ENCODE measurements at places on chromosomes 12 and 14.

DNA sequence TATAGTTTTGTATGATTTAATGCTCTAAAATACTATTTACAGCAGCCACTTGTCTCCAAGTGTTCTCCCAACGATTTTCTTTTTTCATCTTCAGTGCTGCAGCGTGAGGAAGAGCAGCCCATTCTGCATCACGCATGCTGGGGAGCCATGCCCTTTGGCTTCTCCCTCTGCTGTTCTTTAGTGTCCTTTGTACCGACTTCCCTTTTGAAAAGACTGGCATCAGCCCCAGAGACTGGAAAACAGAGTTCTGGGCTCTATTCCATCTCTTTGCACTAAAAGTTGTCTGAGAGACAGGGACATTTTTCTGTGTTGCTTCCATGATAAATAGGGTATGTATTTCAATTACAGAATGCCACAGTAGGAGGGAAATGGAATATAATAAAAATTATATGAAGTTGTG, 105.1 kb downstream of the RERG start:
- no peak for DNase-seq

DNA sequence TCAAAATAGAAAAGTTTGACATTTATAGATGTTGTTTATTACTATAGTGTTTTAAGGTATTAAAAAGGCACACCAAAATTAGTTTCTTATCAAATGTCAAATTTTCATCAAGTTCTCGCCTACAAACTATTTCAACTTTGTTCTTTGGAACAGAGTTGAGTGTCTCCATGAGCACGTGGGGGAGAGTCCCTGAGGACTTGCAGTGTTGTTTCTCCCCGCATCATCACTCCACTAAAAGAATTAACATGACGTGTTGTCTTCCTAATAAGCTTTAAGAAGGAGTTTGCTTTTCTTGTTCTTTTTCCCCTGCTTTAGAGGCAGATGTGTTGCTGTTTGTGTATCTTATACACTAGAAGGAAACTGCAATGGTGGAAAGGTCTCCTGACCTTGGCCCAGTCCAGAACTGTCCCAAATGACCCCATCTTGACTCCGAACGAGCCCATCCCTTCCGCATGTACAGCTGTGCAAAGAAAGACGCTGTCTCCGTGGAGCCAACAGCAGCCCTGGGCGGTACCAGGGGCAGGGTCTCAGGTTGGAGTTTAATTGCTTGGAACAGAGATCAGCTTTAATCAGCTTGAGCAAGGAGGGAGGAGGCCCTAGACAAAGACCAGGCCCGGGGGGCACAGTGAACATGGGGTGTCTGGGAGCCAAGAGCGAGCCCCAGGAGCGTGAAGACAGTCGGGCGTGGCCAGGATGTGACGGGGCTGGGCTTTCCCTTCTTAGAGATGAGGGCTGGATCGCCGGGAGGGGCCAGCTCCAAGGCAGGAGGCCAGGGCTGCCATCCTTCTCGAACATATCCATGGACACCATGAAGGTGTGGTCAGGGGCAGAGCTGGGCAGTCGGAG, 215.4 kb upstream of the RTL1 start:
- DNase-seq = no peak

DNA sequence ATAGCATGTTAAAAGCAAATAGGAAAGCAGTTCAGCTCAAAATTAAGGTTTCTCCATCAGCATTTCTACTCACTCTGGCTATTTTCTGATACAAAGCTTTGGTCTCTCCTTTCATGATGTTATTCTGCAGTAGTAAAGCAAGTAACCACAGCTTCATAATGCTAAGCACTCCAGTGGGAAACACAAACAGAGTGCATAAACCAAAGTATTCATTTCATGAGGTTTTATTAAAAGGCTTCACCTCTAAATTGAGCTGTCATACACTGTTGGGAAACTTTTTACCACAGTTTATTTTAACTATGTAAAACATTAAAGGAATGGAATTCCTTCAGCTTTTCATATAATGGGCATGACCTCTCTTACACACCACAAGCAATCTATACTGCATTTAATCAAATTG, 157.9 kb upstream of the LMO3 start:
- DNase-seq = no peak

- DNase-seq = no peak
Observed at GRCh38 chr12:44947163-44947562, 71.0 kb upstream of the NELL2 start.

GRCh38 chr14:59482541-59483331, 1.5 kb downstream of the L3HYPDH start:
- DNase-seq = no peak

GRCh38 chr12:84874125-84874824, 38.3 kb downstream of the SLC6A15 start:
- peak; percentile 31 for DNase-seq

GRCh38 chr12:108099073-108099472, 30.0 kb upstream of the WSCD2 start:
- no peak for DNase-seq

- no peak for DNase-seq
Observed at GRCh38 chr12:22285846-22286245, 48.7 kb downstream of the ST8SIA1 start.

DNA sequence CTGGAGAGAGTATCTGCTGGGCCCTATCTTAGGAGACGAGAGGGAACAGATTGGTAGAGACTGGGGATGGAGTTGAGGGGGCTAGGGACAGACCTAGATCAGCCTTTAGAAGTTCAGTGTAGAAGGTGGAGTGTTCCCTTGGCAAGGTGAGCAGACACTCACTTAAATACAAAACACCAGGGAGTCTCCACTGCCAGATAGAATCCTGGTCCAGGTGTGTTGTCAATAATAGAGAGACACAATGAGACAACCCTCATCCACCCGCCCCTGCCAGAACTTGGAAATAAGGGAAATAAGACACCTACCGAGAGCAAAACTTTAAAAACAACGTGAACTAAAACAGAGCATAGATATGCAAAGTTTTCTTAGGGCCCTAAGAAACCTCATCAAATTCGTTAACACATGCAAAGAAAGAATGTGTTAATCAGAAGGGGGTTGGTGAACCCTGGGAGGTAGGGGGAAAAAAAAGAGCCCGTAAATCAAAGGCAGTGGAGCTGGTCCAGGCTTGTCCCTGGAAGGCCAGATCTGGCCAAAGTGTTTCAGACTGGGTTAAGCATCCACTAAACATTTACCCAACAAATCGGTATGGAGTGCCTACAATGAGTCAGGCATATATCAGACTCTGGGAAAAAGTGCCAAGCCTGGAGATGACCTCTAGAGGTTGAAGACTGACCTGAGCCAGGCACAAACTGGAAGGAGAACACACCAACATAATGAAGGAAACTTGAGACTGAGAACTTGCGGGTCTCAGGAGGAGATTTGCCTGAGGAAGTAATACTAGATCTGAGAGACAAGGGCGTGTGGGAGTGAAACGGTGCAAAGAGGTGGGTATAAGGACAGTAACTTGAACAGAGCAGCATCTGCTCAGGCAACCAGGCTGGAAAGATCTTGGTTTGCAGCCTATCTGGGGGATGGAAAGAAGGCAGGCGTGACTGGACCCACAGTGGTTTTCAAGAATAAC, 37.0 kb upstream of the OTX2 start:
- DNase-seq = no peak

DNA sequence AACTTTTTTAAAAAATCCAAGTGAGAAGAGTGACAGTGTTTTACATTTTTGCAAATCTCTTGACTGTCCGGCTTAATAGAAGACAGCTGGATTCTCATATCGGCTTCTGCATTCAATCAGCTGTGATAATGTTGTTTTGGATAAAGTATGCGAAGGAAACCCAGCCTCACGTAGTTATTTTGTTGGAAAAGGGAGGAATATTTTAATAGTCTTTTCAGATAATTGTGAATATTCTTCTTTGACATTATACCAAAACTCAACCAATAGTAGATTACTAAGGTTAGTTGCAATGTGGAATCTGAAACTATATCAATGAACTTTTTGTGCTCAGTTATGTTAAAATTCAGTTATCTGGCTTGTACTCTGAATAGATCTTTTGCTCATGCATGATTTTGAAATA, 276.5 kb downstream of the ZFP36L1 start:
- DNase-seq = no peak

- no peak for DNase-seq
Observed at GRCh38 chr14:44767646-44768173, 194.0 kb downstream of the KLHL28 start.

DNA sequence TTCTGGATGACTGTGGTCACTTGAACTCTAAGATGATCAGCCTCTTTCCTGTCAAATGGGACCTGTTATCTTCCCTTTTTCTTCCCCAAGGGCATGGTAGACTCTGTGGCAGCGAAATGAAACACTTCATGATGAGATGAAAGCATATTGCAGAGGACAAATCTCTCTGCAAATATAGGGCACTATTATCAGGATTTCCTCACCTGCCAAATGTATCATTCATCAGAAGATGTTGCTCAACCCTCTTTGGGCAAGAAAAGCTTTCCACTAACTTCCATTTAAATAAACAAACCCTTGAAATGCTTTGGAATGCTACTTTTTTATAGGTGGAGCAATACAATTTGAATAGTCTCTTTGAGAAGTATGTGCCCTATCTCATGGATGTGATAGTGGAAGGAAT, 105.0 kb downstream of the DNAH10 start:
- no peak for DNase-seq

- DNase-seq = no peak
Observed at GRCh38 chr14:105853907-105854599, 327.7 kb downstream of the TMEM121 start.

DNA sequence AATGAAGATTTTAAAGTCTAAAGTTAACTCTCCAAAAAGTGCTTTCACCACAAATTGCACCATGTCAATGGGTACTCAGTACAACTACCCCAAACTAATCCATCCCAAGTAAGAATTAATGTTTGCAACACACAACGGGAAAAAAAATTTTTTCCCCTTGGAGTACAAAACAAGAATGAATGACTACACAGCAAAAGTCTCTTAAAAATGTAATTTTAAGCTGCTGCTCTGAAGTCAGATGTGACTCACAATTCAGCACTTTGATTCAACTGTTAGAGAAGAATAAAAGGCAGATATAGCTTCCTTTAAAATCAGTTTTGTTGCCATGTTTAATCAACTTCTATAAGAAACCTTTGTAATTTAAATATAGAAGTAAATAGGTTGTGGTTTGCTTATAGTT, 42.5 kb upstream of the VPS33A start:
- DNase-seq = no peak

GRCh38 chr12:110431957-110432587, 18.1 kb downstream of the ARPC3 start:
- DNase-seq = no peak

- peak; percentile 97 for DNase-seq
Observed at GRCh38 chr12:64039281-64039871, 182.7 kb downstream of the KICS2 start.

GRCh38 chr12:111976291-111976690, 36.7 kb downstream of the TMEM116 start:
- no peak for DNase-seq

DNA sequence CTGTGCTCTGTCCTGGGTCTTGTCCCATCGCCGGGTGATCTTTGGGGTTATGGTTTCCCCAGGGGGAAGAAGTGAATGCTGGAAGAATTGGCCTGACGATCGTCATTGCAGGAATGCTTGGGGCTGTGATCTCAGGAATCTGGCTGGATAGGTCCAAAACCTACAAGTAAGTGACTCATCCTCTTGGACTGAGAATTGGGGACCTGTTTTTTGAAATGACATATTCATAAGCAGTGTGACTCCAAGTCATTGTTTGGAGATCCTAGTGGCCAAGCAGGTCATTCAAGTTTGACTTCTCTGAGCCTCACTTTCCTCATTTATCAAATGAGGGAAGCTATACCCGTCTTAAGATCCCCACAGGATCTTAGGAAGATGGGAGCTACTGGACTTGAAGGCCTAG, 25.8 kb downstream of the ERG28 start:
- no peak for DNase-seq

DNA sequence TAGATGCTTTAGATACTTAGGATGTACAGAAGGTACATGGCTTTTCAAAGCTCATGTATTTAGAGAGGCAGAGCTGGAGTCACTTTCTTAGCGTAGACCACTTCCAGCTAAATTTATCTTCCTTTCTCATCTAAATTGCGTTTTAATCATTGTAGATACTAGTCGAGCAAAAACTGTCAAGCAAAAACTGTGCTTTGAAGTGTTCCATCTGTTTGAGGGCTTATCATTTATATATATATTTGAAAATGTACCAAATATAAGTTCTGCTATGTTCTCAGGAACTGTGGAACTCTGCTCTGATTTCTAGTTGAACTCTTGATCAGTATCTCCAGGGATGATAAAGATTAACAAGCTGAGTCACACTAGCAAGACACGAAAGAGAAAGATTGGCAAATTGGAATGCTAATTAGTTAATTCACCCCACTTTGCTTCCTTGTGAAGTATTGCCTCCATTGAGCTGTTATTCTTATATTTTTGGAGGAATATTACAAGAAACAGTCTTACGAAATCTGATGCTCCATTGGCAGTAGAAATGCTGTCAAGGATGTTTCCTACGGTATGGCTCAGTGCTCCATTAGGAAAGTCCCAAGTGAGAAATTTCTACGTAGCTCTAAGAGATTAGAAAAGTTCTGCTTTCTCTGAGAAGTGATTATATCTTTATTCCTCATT, 310.7 kb downstream of the AEBP2 start:
- DNase-seq = no peak

GRCh38 chr12:76690921-76691700, 72.8 kb upstream of the ZDHHC17 start:
- no peak for DNase-seq

DNA sequence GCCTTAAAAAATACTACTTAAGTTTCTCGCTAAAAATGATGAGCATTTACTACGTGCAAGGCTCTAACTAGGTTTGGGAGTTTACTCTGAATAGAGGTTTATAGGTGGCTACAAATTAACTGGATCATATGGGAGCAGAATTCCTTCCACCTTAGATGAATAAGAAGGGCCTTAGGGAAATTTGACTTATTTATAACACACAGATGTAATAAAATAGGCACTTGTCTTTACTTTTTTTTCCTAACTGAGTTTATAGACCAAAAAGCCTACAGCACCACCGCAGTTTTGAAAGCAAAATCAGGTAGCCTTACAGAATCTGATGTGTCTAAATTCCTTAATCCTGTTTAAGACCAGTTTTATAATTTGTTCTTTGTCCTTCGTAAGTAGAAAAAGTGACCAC, 10.5 kb downstream of the AEBP2 start:
- DNase-seq = no peak

GRCh38 chr12:58967561-58967960, 47.3 kb upstream of the LRIG3 start:
- no peak for DNase-seq

DNA sequence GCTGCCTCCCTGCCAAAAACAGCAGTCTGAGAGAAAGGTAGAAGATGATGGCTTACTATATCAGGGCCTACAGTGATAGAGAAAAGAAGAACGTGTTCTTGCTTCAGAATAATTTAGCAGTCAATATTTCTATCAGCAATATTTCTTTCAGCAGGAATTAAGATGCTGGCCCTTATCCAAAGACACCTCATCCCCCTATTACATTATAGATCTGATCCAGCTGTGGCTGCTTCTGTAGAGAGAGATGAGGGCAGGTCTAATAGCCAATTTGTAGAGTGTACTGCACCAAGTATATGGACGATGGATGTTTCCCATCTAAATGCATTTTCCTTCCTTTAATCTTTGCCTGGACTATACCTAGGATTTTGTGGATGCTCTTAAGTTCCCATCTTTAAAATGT, 451.7 kb downstream of the NPAS3 start:
- no peak for DNase-seq

GRCh38 chr12:16285586-16285985, 8.1 kb upstream of the SLC15A5 start:
- DNase-seq = no peak

GRCh38 chr12:49033611-49034285, 15.2 kb upstream of the PRKAG1 start:
- no peak for DNase-seq

- DNase-seq = no peak
Observed at GRCh38 chr14:89750281-89750755, 204.2 kb downstream of the EFCAB11 start.

Data from NCI-H2081 (cell line).